HEK293T (cell line): ENCODE measurements at places on chromosomes 5 and 9.

DNA sequence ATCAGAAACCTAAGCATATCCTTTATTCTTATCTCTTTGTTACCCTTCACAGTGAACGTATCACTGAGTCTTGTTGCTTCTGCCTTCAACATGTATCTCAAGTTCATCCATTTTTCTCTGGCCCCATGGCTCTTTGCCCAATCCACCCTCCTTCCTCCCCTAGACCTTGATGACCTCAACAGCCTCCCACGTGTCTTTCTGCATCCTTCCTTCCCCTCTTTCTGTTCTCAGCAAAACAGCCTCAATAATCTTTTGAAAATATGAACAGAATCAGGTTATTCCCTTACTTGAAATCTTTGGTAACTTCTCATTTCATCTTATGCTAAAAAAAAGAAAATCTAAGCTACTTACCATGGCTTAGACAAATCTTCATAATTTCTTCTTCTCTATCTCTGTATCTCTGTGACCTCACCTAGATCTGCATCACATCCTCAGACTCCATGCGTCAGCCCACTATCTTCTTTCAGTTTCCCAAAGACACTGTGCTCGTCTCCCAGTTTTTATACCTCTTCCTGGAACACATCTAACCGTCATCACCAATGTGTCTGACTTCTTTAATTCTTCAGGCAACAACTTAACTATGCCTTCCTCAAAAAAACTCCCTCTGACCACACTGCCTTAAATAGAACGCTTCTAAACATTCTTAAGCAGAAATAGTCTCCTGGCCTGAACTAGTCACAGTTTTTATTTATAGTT, 208.0 kb downstream of the PARP8 start:
- DNase-seq = no peak

DNA sequence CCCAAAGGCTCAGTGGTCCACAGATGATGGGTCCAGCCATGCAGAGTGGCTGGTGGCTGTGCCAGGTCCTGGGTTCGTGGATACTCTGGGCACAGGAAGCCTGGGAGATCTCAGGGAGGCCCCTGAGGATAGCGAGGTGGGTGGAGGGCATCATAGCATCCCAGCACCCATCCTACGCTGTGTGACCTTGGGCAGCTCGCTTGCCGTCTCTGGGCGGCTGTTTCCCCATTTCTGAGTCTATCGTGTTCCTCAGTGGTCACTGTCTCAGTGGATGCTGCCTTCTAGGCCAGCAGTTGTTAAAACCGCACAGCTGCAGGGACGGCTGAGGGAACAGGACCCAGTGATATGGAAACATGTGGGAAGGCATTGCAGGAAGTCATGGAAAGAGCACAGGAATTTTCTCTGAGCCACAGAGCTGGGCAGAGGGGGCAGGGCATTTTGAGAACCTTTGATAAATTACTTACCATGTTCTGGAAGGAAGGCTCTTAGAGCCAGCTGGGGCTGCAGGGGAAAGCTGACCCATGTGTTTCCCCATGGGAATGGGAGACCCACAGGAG, 86.4 kb upstream of the COL5A1 start:
- DNase-seq = no peak

DNA sequence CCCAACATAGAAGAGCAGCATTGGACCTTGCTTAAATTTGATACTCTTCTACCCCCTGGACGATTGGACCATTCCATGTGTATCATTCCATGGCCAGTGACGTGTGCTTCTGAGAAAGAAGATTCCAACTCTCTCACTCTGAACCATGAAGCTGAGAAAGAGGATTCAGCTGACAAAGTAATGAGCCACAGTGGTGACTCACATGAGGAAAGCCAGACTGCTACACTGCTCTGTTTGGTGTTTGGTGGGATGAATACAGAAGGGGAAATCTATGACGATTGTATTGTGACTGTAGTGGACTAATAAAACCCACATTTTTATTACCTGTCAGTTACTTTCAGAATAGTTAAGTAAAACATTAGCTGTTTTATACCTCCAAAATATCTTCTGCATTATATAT, 7.5 kb downstream of the HSPA5 start:
- DNase-seq = no peak

- no peak for DNase-seq
Measured at GRCh38 chr5:180590543-180591310, 572 bp downstream of the SCGB3A1 start.

DNA sequence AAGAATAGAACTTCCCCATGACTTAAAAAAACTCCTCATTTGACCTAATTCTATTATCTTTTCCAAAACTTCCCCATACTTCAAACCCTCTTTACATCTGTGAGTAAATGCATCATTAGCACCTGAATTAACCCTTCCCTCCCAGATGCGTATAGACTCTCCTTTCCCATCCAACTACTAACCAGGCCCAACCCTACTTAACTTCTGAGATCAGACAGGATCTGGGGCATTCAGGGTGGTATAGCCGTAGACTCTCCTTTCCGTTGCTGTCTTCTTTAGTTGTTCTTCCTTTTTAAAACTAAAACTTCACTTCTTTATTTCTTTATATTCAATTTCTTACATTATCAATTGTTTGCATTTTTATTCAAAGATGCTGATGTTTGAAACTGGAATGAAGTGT, 165.2 kb downstream of the SLCO4C1 start:
- no peak for DNase-seq

- DNase-seq = no peak
Measured at GRCh38 chr5:104733063-104733669, 1170.6 kb upstream of the NUDT12 start.

GRCh38 chr5:51573835-51574234, 190.6 kb downstream of the ISL1 start:
- DNase-seq = no peak

DNA sequence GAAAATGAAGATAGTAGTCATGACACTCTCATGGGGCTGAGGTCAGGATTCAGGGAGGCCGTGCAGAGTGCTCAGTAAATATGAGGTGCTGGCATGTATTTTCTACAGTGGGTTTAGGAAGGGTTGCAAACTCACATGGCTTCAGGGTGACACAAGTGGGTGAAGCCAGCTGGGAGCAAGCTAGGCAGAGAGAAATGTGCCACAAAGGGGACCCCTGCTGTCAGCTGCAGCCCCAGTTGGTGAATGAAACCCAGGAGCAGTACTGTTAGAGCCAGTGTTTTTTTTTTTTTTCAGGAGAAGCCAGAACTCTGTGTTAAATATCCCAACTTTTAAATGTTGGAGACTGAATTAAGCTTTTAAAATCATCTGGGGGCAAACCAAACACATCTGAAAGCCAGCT, 75.3 kb downstream of the INSYN2B start:
- DNase-seq = no peak
